ENCODE measurements at places on chromosomes 2 and 18.

DNA sequence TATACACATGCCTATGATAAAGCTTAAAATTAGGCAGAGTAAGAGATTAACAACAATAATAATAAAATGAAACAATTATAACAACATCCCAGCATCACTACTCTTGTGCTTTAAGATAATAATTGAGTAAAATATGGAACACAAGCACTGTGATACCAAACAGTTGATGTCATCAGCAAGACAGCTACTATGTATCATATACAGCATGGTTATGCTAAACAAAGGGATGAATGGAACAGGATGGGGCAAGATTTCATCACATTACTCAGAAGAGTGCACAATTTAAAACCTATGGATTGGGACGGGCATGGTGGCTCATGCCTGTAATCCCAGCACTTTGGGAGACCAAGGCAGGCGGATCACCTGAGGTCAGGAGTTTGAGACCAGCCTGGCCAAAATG lies 1221.0 kb downstream of the SUCLG1 start:
- no peak for DNase-seq

DNA sequence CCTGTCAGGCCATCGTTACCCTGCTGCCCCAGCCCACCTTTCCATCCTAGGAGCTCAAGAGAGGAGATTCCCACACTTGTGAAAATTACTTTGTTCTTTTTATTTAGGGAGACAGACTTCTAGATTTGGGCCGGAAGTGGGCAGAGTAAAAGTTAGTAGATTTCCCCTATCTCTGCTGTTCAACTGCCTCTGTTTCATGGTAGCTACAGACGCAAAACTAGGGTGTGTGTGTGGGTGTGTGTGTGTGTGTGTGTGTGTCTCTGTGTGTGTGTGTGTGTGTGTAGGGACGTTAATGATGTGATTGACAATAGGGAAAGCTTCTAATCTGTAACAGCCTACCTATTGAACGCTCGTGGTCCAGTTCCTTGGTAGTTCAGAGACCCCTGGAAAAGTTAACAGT lies 438 bp downstream of the PSMA8 start:
- DNase-seq = peak; percentile 20

DNA sequence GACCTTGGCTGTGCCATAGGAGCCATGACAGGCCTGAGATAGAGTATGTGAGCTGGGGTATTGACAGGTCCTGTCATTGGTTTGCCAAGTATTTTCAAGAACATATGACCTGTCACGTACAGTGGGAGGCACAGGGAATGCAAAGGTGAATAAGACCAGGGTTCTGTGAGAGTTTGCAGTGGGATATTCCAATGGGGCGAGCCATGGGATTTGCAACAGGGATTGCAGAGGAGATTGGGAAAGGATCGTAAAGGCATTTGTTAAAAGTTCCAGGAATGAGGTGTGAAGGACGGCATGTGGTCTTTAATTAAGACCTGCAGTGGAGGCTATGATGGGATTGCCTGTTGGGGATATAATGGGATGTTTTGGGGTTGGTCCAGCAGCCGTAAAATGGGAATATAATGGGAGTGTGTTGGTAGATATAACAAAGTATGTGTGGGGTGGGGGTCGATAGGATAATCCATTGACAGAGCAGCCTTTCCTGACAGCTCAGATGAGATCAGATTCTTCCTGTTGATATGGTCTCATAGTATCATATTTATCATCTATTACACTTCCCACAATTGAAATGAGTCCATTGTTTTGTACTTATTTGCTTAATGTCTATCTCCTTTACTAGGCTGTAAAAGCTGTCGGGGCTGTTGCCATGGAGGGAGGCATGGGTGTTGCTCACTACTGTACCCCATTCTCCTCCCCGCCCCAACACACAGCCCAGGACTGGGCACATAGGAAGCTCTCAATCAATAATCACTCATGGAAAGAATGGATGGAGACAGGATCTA lies 38.1 kb downstream of the PKDCC start:
- no peak for DNase-seq

DNA sequence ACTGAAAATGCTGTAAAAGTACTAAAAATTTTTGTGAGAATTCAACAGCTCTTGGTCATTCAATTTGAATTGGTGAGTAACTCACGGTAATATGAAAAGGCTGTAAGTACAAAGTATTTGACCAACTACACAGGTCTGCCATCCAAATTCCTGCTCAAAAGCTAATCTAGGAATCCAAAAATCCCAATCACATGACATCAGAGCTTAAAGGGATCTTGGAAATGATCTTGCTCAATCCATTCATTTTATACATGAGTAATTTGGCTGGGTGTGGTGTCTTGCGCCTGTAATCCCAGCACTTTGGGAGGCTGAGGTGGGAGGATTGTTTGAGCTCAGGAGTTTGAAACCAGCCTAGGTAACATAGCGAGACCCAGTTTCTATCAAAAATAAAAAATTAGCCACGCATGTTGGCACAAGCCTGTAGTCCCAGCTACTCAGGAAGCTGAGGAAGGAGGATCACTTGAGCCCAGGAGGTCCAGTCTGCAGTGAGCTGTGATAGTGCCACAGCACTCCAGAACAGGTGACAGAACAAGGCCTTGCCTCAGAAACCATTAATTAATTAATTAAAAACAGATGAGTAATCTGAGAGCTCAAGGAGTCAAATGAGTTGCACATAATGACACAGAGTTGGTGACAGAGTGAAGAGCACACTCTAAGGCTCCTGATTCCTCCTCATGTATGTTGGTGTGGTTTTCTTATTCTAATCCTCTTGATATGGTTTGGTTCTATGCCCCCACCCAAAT lies 19.8 kb downstream of the SPIRE1 start:
- DNase-seq = no peak

GRCh38 chr2:6370753-6371551 lies 494.8 kb downstream of the CMPK2 start:
- DNase-seq = no peak

DNA sequence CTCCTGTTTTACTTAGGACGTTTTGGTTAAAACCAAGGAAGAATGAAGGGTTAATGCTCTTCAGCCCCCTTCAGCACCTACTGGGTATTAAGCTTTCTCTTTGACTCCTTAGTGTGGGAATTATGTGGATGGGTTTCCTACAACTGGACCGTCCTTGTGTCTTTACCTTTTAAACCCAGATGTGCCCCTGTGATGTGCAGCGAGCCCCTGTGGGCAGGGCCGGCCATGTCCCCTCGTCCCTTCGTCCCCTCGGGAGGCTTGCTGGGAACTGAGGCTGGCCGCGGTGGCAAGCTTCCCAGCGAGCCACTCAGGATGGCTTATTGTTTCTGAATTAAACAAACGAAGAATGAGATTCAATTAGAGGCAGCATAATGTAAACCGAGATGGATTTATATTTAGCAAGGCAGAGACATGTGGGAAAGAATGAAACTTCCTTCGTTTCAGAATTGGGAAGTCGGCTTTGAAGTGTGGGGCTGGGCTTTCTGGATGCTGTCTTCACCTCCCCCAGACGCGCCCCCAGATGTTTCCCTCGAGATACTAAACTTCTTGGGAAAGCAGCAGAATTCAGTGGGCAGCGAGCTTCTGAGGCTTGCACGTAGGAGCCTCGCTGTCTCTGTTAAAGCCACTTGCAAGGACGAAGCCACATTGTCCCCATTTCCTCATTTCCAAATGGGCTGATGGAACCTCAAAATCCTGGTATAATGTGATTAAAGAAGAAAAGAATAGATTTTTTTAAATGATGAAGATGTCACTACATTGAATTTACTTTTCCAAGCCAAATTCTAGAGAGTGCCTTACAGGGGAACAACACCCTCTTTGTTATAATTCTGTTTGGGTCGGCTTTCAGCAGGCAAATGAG lies 146.0 kb downstream of the VAPA start:
- no peak for DNase-seq

GRCh38 chr2:149902081-149902480 lies 314.5 kb upstream of the MMADHC start:
- no peak for DNase-seq

All from activated CD4-positive, alpha-beta T cell treated with anti-CD3 and anti-CD28 coated beads for 4 hours (primary cell).